Naive thymus-derived CD8-positive, alpha-beta T cell (primary cell): ENCODE measurements at places on chromosomes 4 and X.

DNA sequence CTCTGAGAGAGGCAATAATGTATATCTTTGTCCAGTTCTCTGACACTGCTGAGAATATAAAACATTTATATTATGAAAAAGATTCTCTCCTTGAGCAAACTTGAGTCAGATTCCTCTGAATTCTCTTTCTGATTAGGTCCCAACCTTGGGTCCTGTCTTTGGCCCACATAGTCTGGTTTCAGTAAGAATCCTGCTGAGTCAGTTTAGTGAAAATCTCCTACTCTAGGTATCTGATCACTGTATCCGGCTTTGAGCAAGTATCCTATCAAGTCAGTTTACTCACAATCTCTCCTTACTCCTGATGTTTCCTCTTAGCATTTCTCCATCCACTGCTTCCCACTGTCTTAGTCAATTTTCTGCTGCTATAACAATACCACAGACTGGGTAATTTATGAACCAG is 253.9 kb downstream of the OPHN1 start:
- DNase-seq: no peak

DNA sequence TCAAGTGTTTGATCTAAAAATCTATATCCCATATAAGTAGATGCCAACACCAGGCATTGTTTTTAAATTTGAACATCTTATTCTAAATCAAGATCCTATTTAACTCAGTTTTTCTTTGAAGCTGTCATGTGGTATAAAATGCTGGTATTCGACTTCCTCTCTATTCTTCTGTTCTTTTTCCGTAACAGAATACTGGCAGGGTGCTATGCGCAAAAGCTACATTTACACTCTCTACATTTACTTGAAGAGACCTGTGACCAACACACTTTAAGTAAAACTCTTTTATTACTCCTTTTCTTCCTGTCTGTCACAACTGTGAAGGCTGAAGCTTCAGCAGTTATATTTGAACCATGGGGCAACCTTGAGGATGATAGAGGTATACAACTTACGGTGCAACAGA is 612.8 kb downstream of the C4orf33 start:
- DNase-seq: peak; percentile 38

DNA sequence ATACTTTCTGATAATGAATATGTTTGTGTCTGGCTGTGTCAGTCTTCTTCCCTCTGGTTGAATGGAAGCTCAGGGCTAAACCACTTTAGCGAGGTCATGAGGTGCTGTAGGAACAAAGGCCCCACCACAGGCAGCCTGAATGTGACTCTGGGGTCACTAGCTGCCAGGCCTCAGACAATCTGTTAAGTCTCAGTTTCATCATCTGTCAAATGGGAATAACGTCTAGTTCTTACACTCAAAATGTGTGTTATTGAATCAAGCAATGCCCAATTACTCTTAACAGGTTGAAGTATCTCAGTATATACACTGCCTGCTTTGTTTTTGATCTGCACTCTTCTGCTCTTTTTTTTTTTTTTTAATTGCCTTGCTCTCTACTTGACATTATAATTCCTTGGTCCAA is 148.6 kb downstream of the STK32B start:
- no peak for DNase-seq

- DNase-seq: no peak
Measured at GRCh38 chr4:33512397-33512796, 2731.9 kb downstream of the ARAP2 start.

GRCh38 chr4:17667653-17668201 is 53.3 kb downstream of the MED28 start:
- no peak for DNase-seq

DNA sequence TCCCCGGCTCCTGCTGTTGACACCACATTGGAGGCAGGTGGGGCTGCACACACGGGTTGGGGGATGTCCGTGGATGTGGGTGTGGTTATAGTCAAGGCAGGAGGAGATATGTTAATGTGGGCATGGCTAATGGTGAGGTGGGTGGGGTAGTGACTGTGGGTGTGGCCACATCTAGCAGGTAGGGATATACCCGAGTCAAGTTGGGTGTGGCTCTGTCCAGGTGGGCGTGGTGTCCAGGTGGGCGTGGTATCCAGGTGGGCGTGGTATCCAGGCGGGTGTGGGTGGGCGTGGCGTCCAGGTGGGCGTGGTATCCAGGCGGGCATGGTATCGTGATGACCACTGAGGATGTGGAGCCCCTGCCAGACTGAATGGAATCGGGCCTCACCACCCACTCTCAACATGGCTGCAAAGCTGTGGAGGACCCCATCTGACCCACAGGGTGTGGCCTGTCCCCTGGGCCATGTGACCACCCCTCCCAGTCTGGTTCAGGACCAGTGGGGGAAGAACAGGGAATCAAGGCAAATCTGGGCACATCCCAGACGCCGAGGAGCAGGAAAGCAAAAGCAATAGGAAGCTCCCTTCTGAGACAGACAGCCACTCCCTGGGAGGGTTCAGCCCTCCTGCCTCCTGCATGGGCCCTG is 21.0 kb downstream of the MAN2B2 start:
- DNase-seq: no peak

DNA sequence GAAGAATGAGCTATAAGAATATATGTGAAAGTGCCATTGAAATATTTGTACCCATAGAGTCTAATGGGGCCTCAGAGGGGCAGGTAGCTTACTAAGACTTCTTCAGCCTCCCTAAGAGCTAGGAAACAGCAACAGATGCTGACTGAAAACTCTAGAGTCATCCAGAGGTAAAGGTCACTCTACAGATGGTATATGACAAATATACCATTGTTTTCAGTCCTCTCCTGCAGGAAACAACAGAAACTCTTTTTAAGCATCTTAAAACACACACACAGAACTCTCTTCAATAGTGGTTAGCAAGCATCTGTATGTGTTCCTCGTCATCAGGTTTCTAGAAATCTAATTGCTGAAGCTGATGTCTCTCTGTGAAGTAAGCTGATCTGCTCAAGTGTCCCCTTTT is 313.8 kb upstream of the GATB start:
- no peak for DNase-seq

DNA sequence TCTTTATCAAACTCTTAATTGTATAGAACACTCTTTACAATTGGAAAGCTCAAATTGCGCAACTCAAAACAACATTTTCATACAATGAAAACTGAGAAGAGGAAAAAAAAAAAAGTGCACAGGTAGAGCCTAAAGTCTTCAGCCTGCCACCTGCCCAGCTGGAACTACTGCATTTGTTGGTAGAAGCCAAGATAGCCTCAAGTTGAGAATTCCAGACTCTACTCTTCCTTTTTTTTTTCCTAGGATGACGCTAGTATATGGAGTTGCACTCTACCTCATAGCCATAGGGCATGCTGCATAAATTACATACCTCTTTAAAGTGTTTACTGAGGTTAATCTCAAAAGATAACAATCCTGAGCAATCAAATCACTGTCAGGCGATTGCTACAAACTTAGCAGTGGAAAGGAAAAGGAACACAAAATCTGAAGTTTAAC is 13.6 kb downstream of the ABCG2 start:
- no peak for DNase-seq

DNA sequence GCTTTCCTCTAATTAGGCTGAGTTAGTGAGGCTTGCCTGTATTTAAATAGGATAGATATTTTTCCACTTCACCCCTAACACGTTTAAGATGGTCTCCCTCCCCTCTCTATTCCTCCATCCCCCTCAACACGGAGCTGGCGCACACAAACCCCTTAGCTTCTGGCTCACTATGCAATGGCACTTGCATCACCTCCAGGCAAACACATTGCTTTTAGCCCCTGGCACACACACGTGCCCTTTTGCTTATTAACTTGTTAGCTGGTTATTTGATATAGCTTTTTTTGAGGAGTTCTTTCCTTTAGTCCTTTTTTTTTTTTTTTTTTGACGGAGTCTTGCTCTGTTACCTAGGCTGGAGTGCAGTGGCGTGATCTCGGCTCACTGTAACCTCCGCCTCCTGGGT is 94.3 kb downstream of the HDAC8 start:
- no peak for DNase-seq

GRCh38 chrX:52504551-52504950 is 8.9 kb downstream of the XAGE1A start:
- DNase-seq: no peak

DNA sequence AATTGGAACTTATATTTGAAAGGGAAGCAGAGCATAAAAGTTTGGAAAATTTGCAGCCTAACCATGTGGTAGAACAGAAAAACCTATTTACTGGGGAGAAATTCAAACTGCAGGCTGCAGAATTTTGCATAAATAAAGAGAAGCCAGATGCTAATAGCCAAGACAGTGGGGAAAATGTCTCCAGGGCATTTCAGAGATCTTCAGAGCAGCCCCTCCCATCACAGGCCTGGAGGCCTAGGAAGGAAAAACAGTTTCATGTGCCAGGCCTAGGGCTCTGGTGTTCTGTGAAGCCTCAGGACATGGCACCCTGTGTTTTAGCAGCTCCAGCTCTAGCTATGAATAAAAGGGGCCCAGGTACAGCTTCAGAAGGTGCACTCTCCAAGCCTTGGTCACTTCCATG is 648.7 kb upstream of the FRG1 start:
- DNase-seq: no peak

- DNase-seq: no peak
Measured at GRCh38 chrX:41064018-41064417, 21.2 kb upstream of the USP9X start.

DNA sequence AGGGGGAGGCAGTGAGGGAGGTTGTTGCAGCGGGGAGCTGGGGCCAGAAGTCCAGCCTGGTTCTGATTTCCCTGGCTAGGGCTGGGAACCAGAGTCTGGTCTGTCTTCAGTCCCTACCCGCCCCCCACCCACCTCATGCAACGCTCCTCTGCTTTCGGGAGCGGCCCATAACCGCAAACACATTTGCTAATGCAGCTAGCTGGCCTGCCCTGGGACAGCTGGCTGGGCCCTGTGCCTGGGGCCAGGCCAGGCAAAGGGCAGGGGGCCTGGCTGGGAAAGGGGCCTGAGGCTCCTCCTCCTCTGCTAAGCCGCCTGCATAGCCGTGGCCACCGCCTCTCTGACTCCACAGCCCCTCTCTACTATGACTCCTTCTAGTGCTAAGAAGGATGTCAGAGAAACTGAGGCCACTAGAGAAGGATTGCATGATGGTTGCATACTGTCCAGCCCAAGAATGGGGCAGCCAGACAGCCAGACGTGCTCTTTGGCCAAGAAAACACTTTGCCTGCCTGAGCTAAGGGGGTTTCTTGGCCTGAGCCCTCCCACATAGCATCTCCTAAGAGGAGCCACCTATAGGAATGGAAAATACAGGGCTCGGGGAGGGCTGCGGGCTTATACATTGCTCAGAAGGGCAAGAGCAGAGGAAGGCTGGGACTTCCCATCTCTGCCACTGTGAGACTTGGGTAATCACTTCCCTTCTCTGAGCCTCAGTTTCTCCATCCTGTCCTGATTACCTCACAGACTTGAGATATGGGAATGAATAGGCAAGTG is 76.9 kb downstream of the PJA1 start:
- DNase-seq: no peak

DNA sequence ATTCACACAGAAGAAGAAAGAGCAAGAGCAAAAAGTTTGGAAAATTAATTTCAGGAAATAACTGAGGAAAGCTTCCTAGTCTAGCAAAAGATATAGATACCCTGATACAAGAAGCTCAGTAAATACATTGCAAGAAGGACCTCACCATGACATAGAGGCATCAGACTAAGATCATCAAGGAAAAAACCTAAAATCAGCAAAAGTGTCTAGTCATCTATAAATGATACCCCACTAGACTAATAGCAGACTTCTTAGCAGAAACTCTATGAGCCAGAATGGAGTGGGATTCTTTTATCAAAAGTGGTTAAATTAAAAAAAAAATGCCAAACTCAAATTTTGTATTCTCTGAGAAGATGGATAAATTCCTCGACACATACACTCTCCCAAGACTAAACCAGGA is 10.5 kb upstream of the APOOL start:
- DNase-seq: no peak

GRCh38 chr4:38691251-38692008 is 27.4 kb downstream of the KLF3 start:
- no peak for DNase-seq

DNA sequence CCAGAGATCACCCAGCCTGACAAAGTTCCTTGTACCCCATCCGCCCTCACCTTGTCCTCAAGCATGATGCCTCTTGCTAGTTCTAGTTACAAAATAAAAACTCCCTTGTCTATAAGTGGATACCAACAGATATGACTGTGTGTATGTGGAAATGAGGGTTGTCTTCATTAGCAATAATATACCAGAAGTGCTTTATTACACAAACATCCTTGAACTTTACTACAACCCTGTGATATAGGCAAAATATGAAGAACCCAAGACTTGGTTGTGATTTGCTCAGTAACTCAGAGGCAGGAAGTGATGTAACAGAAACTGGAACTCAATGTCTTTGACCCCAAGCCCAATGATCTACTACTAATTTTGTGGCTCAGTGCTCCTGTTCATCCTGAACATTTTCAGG is 97.6 kb downstream of the AKAP4 start:
- DNase-seq: no peak

GRCh38 chr4:109977854-109978501 is 65.3 kb downstream of the EGF start:
- no peak for DNase-seq

DNA sequence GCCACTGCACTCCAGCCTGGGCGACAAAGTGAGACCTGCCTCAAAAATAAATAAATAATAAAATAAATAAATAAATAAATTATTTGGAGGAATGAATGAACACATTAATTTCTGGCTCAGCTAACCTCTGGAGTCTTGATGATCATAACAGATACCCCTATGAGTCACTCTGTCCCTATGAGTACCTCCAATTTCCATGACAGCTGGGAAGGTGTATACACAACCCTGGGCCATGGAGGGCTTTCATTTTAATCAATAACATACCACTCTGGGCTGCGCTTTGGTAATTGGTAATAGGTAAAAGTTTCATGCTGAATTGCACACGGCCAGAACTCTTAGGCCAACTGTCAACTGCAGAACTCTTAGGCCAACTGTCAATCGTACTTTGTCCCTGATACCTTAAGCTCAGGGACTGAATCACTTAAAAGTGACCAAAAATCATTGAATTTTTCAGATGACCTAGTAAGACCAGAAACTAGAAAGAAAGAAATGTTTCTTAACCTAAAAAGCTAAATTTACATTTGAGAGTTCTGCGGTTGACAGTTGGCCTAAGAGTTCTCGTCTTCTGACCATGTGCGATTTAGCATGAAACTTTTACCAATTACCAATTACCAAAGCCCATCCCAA is 112.4 kb downstream of the ATP11C start:
- DNase-seq: no peak

- DNase-seq: no peak
Measured at GRCh38 chr4:105543881-105544280, 8.5 kb upstream of the ARHGEF38 start.

- no peak for DNase-seq
Measured at GRCh38 chr4:20490734-20491133, 209.5 kb upstream of the PACRGL start.

DNA sequence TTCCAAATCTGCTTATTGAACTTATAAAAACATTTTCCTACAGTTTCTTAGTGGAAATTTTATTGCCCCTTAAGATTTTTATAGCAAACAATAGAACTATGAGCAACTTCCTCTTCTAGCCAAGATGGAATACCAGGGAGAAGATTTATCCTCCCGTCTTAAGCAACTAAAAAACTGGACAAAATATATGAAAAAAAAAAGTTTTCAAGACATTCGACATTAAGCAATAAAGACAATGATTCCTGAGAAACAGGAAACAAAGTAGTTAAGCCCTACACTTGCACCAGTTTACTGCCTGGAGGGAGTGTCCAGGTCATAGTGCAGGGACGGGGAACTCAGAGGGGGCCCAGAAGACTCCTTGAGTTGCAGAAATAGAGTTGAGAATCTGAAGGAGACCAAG is 516.1 kb upstream of the DIPK2B start:
- DNase-seq: no peak
